ENCODE measurements at places on chromosomes 7 and 10. TPM values are rescaled to one million over a fixed set of nuclear protein-coding genes. Genes with fewer than 3 reads are reported as not detected.

The ELOVL3 gene
- not detected for total RNA-seq

The EGFR gene
- 106 TPM for total RNA-seq

The KMT2E gene
- total RNA-seq = 90.6 TPM

The ZNF425 gene
- total RNA-seq = 2.6 TPM

The FFAR4 gene
- total RNA-seq = not detected

The AQP1 gene
- total RNA-seq = 462 TPM

The TNRC18 gene
- total RNA-seq = 149 TPM

The SPDYE9 gene
- total RNA-seq = not detected

The VWDE gene
- total RNA-seq = not detected

The CYP2C19 gene
- not detected for total RNA-seq

The PVRIG gene
- total RNA-seq = not detected

- no peak for ATAC-seq
Measured at GRCh38 chr10:98528166-98528804, 81.5 kb upstream of the HPS1 start.

- no peak for ATAC-seq
Measured at GRCh38 chr7:193481-194251, 1.3 kb downstream of the FAM20C start.

- ATAC-seq = no peak
Measured at GRCh38 chr7:157866336-157866924, 529.6 kb downstream of the DNAJB6 start.

GRCh38 chr10:101569323-101569621 is 18.8 kb downstream of the POLL start:
- no peak for ATAC-seq

GRCh38 chr10:130407052-130407451 is 270.9 kb downstream of the GLRX3 start:
- ATAC-seq = no peak

DNA sequence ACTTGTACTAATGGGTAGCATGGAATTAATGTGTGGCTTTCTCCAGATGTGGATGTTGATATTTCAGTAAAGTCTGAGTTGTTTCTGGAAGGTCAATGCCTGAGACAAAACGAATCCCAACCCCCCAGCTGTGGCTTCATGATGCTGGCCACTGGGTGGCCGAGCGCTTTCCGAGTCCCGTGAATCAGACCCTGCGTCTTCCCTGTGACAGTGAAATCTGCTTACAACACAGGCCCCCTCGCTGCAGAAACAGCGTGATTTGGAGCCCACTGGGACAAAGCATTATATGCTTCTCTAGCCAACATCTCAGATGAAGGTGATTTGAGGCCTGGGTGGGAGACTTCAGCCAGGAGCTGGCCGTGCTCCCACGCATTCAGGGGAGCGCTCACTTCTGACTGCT is 124.7 kb downstream of the WDR37 start:
- no peak for ATAC-seq

DNA sequence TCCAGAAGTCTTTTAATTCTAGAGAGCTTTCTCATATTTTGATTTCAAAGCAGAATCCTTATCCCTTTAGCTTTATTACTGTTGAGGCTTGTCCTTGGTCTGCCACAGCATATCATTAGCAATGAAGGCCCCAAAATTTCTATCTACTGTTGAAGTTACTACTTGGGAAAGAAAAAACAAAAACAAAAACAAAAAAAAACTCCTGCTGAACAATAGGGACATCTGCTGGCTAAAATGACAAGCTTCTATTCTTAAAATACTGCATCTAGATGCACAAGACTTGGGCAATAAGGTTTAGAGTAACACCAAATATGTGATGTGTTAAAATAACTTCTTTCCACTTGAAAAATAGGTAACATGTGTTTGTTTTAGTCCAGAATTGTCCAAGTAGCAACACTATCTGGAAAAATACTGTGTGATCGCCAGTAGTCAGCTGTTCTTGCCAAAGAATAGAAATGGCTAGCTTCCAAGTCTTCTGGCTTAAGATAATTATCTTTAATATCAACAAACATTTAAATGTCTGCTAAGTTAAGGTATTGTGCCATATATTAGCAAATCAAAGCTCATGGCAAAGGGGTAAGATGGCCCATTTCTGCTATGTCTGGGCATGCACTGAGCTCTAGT is 3.8 kb upstream of the DMTF1 start:
- ATAC-seq = no peak

DNA sequence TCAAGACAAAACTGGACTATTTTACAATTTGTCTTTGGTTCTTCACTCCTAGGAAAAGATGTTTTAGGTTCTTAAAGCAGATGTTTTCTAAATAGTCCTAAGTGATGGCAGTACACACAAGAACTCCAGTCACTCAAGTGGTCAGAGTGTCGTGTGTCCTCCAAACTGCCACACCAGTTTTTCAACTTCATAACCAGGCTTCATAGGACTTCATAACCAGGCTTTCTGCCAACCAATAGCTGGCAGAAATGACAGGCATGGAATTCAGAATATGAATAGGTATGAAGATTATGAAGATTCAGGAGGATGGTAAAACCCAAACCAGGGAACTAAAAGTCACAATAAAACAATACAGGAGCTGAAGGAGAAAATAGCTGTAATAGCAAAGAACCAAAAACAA is 721.2 kb upstream of the SEMA3D start:
- no peak for ATAC-seq

DNA sequence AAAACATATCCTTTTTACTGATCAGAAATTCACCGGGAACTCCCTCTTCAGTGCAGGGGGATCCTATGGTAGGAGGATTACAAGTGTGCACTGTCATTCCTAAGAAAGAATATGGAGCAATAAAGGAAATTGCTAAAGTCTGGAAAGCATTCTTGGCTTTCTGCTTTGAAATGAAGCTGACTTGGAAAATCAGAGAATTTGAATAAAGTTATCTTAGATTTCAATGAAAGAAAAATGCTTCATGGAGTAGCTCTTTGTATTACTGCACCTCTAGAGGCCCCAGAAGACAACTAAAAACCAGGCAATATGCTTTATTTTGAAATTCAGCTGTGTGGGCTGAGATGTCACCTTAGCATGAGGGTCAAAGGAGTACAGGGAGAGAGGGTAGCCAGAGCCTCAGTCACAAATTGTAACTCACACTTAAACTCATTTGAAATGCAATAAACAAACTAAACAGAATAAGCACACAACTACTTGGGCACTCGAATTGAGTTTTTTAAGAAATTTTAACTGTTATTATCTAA is 102.5 kb downstream of the IMMP2L start:
- no peak for ATAC-seq

- ATAC-seq = peak; percentile 30
Measured at GRCh38 chr7:116212869-116213268, 2.5 kb downstream of the TES start.

GRCh38 chr7:105690325-105690945 is 109.1 kb upstream of the EFCAB10 start:
- no peak for ATAC-seq

DNA sequence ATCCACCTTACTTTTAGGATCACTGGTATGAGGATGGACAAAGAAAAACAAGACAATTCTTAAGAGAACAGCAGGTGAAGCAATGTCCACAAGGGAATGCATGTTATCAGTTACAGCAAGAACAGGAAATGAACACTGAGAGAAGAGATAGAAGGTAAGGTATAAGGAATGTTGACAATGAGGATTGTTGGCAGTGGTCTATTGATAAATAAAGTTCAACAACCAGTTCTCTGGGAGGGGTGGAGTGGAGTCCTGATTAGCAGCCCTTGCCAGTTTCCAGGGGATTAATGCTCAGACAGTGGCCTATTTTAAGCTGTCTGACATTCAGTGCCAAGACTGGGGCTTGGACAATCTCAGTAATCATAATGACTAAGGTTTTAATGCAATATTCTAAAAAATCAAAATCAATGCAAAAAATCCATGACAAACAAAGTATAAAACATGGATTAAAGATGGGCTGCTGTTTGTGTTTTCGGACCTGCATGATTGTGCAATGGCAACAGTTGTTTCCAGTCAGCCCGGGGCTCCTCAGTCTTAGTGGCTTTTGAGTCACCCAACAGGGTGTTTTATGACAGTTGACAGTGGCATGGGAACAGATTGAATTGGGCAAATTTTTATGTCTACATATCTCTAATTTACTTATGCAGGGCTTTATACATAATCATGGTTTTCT is 13.8 kb upstream of the AKR1B1 start:
- ATAC-seq = no peak

GRCh38 chr10:72336259-72337038 is 18.3 kb downstream of the DNAJB12 start:
- no peak for ATAC-seq

GRCh38 chr7:102305414-102306268 is 19.0 kb downstream of the SH2B2 start:
- no peak for ATAC-seq

DNA sequence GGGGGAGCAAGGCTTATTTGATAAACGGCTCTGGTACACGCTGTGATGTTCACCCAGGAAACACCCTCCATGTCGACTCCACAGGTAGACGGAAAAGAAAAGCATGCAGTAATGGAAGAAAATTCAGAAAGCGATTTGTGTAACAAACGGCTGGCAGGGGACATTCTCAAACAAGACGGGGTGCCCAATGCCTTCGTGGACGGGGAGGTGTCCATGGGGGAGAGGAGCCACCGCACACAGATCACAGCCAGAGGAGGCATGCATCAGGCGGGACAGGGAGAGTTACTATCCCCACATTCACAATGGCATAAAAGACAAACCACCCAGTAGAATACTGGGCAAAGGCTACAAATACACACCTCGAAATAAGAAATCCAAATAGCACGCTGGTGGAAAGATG is 20.1 kb downstream of the CNPY1 start:
- ATAC-seq = no peak

DNA sequence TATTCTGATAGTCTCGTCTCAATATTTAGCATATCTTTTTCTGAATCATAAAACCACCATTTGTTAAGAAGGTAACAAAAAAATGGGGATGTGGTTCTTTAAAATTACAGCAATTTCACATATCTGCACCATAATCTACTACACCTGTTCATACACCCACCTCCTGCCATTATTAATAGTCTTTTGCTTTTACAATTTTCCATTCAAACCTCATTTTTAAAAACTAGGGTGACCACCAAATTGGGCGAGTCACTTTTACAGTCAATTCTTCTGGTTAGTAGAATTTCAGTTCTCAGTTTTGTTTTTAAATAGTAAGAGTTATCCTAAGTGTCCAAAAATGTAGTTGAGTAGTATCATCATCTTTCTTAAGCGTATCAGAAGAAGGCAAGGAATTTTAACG is 48.4 kb upstream of the GSAP start:
- ATAC-seq = no peak

DNA sequence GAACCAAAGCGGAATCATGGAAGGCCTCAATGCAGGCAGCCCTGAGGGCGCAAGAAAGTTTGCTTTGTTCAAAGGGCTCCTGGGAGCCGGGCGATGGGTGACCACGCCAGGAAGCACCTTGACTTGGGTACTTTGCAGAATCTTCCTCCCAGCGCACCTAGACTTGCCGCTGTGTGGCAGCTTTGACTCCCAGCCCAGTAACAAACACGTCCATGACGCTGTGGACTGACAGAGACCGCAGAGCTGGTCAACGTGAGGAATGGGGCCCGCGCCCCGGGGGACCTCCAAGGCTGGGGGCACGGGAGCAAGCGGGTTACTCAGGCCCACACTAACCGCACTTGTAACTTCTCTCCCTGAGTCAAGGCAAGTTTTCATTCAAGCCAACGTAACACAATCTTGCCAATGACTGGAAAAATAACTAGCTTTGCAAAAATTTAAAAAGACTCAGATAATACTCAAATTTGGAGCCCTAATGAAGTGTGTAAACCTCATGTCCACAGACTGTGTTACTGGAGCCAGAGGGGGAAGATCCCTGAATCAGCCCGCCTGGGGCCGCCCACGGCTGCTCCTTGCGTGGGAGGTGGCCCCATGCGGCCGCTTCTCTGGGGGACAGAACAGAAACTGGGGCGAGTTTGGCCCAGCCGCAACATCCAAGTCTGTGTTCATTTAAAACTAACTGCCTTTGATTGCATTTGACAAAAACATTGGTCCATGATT is 130.8 kb downstream of the DNAJB6 start:
- ATAC-seq = no peak

GRCh38 chr10:16794005-16794404 is 23.2 kb downstream of the RSU1 start:
- ATAC-seq = no peak

- no peak for ATAC-seq
Measured at GRCh38 chr7:41420421-41420820, 282.5 kb downstream of the INHBA start.

DNA sequence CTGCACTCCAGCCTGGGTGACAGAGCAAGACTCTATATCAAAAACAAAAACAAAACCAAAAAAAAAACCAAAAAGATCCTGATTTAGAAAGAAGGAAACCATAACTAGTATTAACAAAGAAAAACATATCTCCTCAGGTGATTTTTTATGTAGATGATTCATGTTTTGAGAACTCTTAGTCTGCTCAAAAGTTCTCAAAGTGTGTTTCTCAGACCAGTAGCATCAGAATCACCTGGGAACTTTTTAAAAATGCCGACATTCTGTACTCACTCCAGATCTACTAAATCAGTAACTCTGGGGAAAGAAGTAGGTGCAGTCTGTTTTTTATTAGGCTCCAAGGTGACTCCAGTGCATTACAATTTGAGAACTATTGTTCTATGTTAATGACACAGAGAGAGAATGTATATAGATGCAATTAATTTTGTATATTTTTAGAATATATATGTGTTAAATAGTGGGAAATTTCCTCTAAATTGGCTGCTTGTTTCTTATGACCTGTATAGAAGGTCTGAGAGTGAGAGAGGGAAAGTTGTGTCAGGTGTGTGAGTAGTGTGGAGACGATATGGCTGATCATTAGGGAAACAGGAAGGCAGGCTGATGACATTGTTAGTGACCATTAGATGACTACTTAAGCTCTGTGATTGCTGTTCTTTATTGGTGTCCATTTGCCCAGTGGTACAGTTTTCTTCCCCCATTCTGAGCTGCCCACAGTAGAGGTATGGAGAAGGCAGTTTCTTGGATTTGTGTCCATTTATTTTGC is 1075.0 kb downstream of the NRG3 start:
- ATAC-seq = no peak

Data from gastroesophageal sphincter (tissue), 4 donors.